ENCODE measurements at places on chromosomes 2 and 18. TPM values are rescaled to one million over a fixed set of nuclear protein-coding genes. Genes with fewer than 3 reads are reported as not detected.

The NETO1 gene
- 0.33 TPM for total RNA-seq

The RAB12 gene
- total RNA-seq = 17.8 TPM

The POTEJ gene
- total RNA-seq = 0.09 TPM

The CD226 gene
- 16.7 TPM for total RNA-seq

The TMEM178A gene
- total RNA-seq = 0.66 TPM

The FOXI3 gene
- 0.05 TPM for total RNA-seq

The ALLC gene
- total RNA-seq = 0.05 TPM

The TMEFF2 gene
- 1.2 TPM for total RNA-seq

The NOSTRIN gene
- 2.8 TPM for total RNA-seq

The DYSF gene
- total RNA-seq = 9.2 TPM

The KATNAL2 gene
- total RNA-seq = 2.2 TPM

The RGPD4 gene
- 0.19 TPM for total RNA-seq

The PLA2R1 gene
- total RNA-seq = 0.90 TPM

Measured in thymus (tissue), 14 donors.